Smooth muscle cell of the umbilical artery (primary cell): ENCODE measurements at places on chromosomes 11 and 22. TPM values are rescaled to one million over a fixed set of nuclear protein-coding genes. Genes with fewer than 3 reads are reported as not detected.

Gene SPON1
- 0.55 and 3.9 TPM in 2 replicates for total RNA-seq

Gene RFPL2
- total RNA-seq: not detected in 2 replicates

Gene CABP4
- total RNA-seq: not detected in 2 replicates

Gene MS4A6E
- total RNA-seq: not detected in 2 replicates

Gene BSX
- not detected in 2 replicates for total RNA-seq

Gene TRIM77
- not detected in 2 replicates for total RNA-seq

Gene F2
- not detected in 2 replicates for total RNA-seq

Gene DUSP18
- 8.9 and 12.5 TPM in 2 replicates for total RNA-seq

Gene PHETA2
- total RNA-seq: 15.7 and 22.6 TPM in 2 replicates

Gene POLR2L
- total RNA-seq: 32.7 and 88.1 TPM in 2 replicates

Gene CXCR5
- not detected in 2 replicates for total RNA-seq

Gene PRRG4
- under 0.01 and 0.09 TPM in 2 replicates for total RNA-seq

Gene MPZL3
- total RNA-seq: 0.89 and 1.1 TPM in 2 replicates

Gene LRRC32
- 59.0 and 86.1 TPM in 2 replicates for total RNA-seq

Gene VSIG2
- not detected in 2 replicates for total RNA-seq
